ENCODE measurements at places on chromosomes 4 and X. TPM values are rescaled to one million over a fixed set of nuclear protein-coding genes. Genes with fewer than 3 reads are reported as not detected.

Gene CT45A5
- total RNA-seq, result not detected

Gene SH3D19
- total RNA-seq, result 6.9 TPM

DNA sequence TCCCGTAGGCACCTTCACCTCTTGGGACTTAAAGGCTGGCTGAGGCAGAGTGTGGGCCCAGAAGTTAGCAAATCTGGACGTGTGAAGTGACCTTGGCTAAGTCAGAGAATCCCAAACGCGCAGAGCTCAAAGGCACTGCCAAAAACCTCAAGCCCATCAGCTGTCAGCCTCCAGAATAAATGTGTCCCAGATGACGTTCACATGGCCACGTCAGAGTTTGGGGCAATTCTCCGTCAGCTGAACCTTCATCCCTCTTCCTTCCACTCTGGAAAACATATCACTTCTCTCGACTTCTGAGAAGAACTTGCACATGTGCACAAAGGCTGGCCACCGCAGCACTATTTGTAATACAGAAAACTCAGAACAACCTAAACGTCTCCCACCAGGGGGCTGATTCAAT lies 35.7 kb upstream of the APLN start:
- no peak for DNase-seq
- H3K27ac ChIP-seq, result no peak overlapping the region
- no peaks in the 10 kb centered on the region for H3K36me3 ChIP-seq
- no peaks in the 10 kb centered on the region for H3K4me1 ChIP-seq
- H3K27me3 ChIP-seq, result no peaks in the 10 kb centered on the region

- no peak overlapping the region for H3K4me3 ChIP-seq
- no peaks in the 10 kb centered on the region for H3K36me3 ChIP-seq
- peaks cover 21% of the 10 kb centered on the region for H3K4me1 ChIP-seq
These were observed 55.5 kb downstream of the PJA1 start for GRCh38 chrX:69109706-69110105.

DNA sequence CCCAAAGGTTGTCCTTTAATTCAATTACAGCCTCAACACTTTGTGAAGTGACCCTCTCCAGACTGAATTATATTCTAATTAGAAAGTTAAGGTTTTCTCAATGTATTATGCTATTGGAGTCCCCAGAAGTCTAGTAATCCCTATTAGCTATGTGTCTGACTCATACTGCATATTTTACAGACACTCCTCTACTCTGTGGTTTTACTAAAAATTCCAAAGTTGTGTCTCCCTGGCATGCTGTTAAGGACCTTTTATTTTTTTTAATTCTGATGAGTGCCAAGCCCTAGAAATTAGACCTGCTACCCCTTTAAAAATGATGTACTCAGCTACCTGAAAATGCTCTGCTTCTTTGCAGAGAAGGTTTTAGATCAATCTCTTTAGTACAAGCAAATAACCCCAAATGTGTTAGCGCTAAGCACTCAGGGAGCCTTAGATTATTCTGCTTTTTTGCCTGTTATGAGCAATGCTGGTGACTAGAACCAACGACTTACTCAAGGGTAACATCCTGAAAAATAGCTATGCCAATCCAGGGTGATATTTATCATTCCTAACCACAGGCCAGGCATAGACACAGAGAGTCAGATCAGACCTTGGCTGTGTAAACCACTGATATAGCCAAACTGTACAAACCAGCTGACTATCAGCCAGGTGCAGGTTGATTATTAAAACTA lies 26.1 kb upstream of the CXCL13 start:
- peak; percentile 77 for DNase-seq
- peaks cover 29% of the 10 kb centered on the region for H3K4me1 ChIP-seq
- H3K27me3 ChIP-seq, result no peaks in the 10 kb centered on the region
- no peaks in the 10 kb centered on the region for H3K36me3 ChIP-seq

Gene DOCK11
- 9.5 TPM for total RNA-seq

- DNase-seq, result peak; percentile 58
- no peak overlapping the region for H3K4me3 ChIP-seq
- H3K4me1 ChIP-seq, result peaks cover 33% of the 10 kb centered on the region
- H3K36me3 ChIP-seq, result no peaks in the 10 kb centered on the region
- H3K27ac ChIP-seq, result peak overlapping the region; percentile 94
These were observed 9.4 kb downstream of the S100G start for GRCh38 chrX:16659321-16659720.

Gene ARSD
- 14.7 TPM for total RNA-seq

- H3K36me3 ChIP-seq, result no peaks in the 10 kb centered on the region
- H3K4me1 ChIP-seq, result no peaks in the 10 kb centered on the region
- H3K4me3 ChIP-seq, result no peak overlapping the region
- peak; percentile 58 for DNase-seq
- H3K27me3 ChIP-seq, result no peaks in the 10 kb centered on the region
These were observed 147.7 kb downstream of the SH3KBP1 start for GRCh38 chrX:19739683-19740082.

Gene SPANXB1
- not detected for total RNA-seq

DNA sequence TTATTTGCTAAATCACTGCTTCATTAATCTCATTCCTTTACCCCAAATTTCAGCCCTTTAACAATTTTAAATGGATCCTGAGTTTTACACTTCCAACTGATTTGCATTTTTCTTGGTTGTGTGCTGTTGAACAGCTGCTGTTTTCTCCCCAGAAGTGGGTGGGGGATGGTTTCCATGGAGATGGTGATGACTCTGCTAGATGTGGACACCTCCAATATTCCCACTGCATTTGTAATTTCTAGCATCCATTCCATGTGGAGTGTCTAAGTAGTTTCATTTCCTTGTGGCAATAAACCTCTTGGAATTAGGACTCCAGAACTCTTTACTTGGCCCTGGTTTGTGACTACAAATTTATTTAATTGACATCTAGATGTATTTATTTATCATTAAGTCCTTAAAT lies 330.4 kb downstream of the GBA3 start:
- no peak overlapping the region for H3K4me3 ChIP-seq
- H3K27ac ChIP-seq, result peak overlapping the region; percentile 96
- H3K27me3 ChIP-seq, result no peaks in the 10 kb centered on the region

DNA sequence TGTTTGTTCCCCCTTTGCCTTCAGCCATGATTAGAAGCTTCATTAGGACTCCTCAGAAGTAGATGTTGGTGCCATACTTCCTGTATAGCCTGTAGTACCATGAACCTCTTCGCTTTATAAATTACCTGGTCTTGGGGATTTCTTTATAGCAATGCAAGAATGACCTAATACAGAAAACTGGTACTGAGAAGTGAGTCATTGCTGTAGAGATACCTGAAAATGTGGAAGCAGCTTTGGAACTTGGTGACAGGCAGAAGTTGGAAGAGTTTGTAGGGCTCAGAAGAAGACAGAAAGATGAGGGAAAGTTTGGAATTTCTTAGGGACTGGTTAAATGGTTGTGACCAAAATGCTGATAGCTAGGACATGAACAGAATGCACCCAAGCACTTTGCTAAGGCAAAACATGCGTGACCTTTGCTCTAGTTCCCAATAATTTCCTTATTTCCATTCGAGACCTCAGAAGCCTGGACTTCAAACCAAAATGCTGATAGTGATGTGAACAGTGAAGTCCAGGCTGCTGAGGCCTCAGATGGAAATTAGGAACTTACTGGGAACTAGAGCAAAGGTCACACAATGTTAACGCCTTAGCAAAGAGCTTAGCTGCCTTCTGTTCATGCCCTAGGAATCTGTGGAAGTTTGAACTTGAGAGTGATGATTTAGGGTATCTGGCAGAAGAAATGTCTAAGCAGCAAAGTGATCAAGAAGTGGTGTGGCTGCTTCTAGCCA lies 3.0 kb upstream of the USP46 start:
- H3K4me1 ChIP-seq, result peaks cover 9% of the 10 kb centered on the region
- no peak for DNase-seq
- H3K4me3 ChIP-seq, result no peak overlapping the region
- H3K36me3 ChIP-seq, result peaks cover 19% of the 10 kb centered on the region

- no peak overlapping the region for H3K4me3 ChIP-seq
- no peak for DNase-seq
- peaks cover 63% of the 10 kb centered on the region for H3K4me1 ChIP-seq
- H3K27me3 ChIP-seq, result no peaks in the 10 kb centered on the region
These were observed 33.7 kb downstream of the COQ2 start for GRCh38 chr4:83250687-83251446.

Gene GLUD2
- total RNA-seq, result 0.55 TPM

Gene TLR7
- 0.11 TPM for total RNA-seq

DNA sequence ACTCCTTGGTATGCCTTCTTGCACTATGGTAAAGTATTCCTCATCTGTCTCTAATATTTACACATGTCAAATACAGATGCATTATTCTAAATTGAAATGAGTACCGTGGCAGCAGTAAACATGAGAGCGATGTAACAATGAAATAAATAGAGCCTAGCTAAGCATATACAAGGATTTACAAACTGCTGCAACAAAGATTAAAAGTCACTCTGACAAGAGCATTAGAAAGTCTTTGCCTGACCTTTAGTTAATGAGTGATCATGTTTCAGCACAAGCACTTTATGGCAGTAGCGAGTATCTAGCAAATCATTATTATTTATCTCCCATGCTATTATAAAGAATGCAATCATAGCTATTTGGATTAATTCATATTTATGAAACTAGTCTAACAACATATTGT lies 547.0 kb upstream of the NDST4 start:
- DNase-seq, result no peak
- no peaks in the 10 kb centered on the region for H3K4me1 ChIP-seq
- no peak overlapping the region for H3K4me3 ChIP-seq
- no peak overlapping the region for H3K27ac ChIP-seq
- no peaks in the 10 kb centered on the region for H3K36me3 ChIP-seq

GRCh38 chrX:53714580-53715345 lies 28.2 kb upstream of the HUWE1 start:
- H3K27ac ChIP-seq, result no peak overlapping the region
- no peaks in the 10 kb centered on the region for H3K27me3 ChIP-seq
- DNase-seq, result peak; percentile 6
- no peak overlapping the region for H3K4me3 ChIP-seq
- no peaks in the 10 kb centered on the region for H3K36me3 ChIP-seq

- DNase-seq, result no peak
- peaks cover 26% of the 10 kb centered on the region for H3K27me3 ChIP-seq
- no peak overlapping the region for H3K27ac ChIP-seq
- no peaks in the 10 kb centered on the region for H3K36me3 ChIP-seq
- H3K4me3 ChIP-seq, result no peak overlapping the region
- H3K4me1 ChIP-seq, result no peaks in the 10 kb centered on the region
These were observed 989 bp upstream of the PCDH10 start for GRCh38 chr4:133147921-133148689.

DNA sequence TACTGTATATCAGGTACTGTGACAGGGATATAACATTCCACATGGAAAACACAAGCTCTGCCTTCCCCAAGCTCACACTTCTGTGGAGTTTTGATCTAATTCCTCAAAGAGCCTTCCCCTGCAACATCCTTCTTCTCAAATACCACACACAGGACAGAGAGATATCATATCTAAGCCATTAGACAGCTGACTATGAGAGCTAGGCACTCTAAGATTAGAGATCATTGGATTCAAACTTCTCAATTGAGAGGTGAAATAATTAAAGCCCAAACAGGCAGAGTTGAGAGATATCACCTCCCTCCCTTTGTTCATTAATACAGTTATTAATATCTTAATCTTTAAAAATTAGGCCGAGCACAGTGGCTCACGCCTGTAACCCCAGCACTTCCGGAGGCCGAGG lies 25.0 kb downstream of the TEC start:
- no peak overlapping the region for H3K27ac ChIP-seq
- no peaks in the 10 kb centered on the region for H3K27me3 ChIP-seq
- DNase-seq, result no peak
- no peaks in the 10 kb centered on the region for H3K36me3 ChIP-seq
- H3K4me1 ChIP-seq, result no peaks in the 10 kb centered on the region

DNA sequence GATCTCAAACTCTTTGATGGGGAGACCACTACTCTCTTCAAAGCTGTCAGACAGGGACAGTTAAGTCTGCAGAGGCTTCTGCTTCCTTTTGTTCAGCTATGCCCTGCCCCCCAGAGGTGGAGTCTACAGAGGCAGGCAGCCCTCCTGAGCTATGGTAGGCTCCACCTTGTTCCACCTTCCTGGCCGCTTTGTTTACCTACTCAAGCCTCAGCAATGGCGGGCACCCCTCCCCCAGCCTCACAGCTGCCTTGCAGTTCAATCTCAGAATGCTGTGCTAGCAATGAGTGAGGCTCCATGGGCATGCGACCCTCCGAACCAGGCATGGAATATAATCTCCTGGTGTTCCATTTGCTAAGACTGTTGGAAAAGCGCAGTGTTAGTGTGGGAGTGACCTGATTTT lies 42.1 kb upstream of the UGT2B10 start:
- no peaks in the 10 kb centered on the region for H3K4me1 ChIP-seq
- H3K27me3 ChIP-seq, result no peaks in the 10 kb centered on the region
- H3K36me3 ChIP-seq, result no peaks in the 10 kb centered on the region
- no peak overlapping the region for H3K4me3 ChIP-seq
- no peak for DNase-seq
- no peak overlapping the region for H3K27ac ChIP-seq

- no peak for DNase-seq
- no peaks in the 10 kb centered on the region for H3K27me3 ChIP-seq
- peaks cover 25% of the 10 kb centered on the region for H3K4me1 ChIP-seq
- H3K36me3 ChIP-seq, result no peaks in the 10 kb centered on the region
- H3K27ac ChIP-seq, result no peak overlapping the region
These were observed 249.5 kb downstream of the BCOR start for GRCh38 chrX:39848243-39848642.

Gene NEUROG2
- 0.03 TPM for total RNA-seq

Gene SRPK3
- total RNA-seq, result not detected

DNA sequence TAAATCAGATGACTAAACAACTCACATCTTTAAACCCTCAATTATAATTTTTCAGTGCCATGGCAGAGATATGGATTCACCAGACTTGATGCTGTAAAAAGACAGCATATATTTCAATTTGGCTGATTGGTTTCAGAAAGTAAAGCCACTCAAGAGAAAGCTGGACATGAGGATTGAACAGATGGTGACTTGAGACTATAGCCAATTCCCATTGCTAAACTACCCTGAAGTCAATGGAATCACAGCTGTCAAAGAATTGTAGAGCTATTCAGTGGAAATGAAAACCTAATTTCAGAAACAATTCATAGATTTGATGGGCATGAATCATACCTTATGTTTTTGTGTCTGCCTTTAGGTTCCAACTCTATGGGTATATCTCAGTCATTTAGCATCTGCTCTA lies 510.6 kb upstream of the BOD1L1 start:
- no peaks in the 10 kb centered on the region for H3K36me3 ChIP-seq
- no peak overlapping the region for H3K4me3 ChIP-seq
- H3K4me1 ChIP-seq, result no peaks in the 10 kb centered on the region
- DNase-seq, result no peak

GRCh38 chr4:25749150-25749794 lies 93.6 kb downstream of the SLC34A2 start:
- no peaks in the 10 kb centered on the region for H3K36me3 ChIP-seq
- no peak overlapping the region for H3K4me3 ChIP-seq
- no peak overlapping the region for H3K27ac ChIP-seq
- no peaks in the 10 kb centered on the region for H3K4me1 ChIP-seq
- H3K27me3 ChIP-seq, result no peaks in the 10 kb centered on the region

GRCh38 chrX:489820-490219 lies 103.1 kb upstream of the PPP2R3B start:
- no peaks in the 10 kb centered on the region for H3K4me1 ChIP-seq
- H3K36me3 ChIP-seq, result no peaks in the 10 kb centered on the region
- H3K27ac ChIP-seq, result no peak overlapping the region
- DNase-seq, result no peak
- H3K27me3 ChIP-seq, result no peaks in the 10 kb centered on the region
- no peak overlapping the region for H3K4me3 ChIP-seq

GRCh38 chr4:152780267-152780778 lies 569 bp downstream of the ARFIP1 start:
- peak overlapping the region; percentile 63 for H3K4me3 ChIP-seq
- peak overlapping the region; percentile 68 for H3K27ac ChIP-seq
- DNase-seq, result peak; percentile 44
- peaks cover 9% of the 10 kb centered on the region for H3K36me3 ChIP-seq

- no peak overlapping the region for H3K27ac ChIP-seq
- H3K4me1 ChIP-seq, result peaks cover 34% of the 10 kb centered on the region
These were observed 29.4 kb upstream of the CENPU start for GRCh38 chr4:184763150-184763780.

Data from SJSA1 (cell line).